ENCODE measurements at places on chromosomes 4 and X. TPM values are rescaled to one million over a fixed set of nuclear protein-coding genes. Genes with fewer than 3 reads are reported as not detected.
A peak's percentile ranks its signal among the peaks of the same experiment; 100 is the strongest.

- peak overlapping the region; percentile 84 for H3K4me3 ChIP-seq
- no peaks in the 10 kb centered on the region for H3K36me3 ChIP-seq
- H3K27ac ChIP-seq, result peak overlapping the region; percentile 37
- DNase-seq, result peak; percentile 44
- no peaks in the 10 kb centered on the region for H3K27me3 ChIP-seq
Observed at GRCh38 chrX:45850775-45851433, 650.2 kb upstream of the DIPK2B start.

DNA sequence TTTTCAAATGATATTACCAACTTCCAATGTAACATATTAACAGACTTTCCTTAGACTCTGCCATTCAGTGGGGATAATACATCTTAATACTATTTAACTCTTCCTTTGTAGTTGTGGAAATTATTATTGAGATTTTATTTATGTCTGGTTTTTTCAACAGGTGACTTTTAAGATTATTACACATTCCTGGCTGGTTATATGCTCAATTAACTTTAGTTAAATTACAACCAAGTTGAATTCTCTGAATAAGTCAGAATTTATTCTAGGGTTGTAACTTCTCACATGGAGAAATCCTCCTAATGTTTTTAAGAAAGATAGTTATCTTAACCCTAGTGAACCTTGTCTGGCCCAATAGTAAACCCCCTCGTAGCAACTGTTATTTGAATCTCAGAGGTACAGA, 107.3 kb downstream of the SLC10A6 start:
- no peaks in the 10 kb centered on the region for H3K27me3 ChIP-seq
- no peaks in the 10 kb centered on the region for H3K36me3 ChIP-seq

Gene DHX15
- 105 TPM for total RNA-seq

DNA sequence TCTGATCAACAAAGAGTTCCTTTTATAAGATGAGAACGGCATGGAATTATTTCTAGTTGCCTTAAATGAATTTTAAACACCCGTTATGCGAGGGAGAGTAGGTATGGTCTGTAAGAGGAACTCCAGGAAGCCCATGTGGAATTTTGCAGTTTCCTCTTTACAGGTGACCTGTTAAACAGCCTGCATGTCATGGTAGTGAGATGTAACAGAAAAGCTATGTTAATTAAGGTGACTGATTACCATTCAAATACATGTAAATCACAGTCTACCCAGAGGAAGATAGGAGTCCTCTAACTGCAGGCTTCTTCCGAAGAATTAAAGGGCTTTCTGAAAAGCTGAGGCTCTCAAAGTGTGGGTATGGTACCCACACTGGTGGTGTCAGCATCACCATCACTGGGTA, 163.6 kb downstream of the CBR4 start:
- DNase-seq, result no peak
- no peak overlapping the region for H3K4me3 ChIP-seq
- no peaks in the 10 kb centered on the region for H3K36me3 ChIP-seq
- H3K27ac ChIP-seq, result no peak overlapping the region
- peaks cover 9% of the 10 kb centered on the region for H3K4me1 ChIP-seq

GRCh38 chrX:3811331-3812311, 98.2 kb upstream of the PRKX start:
- no peaks in the 10 kb centered on the region for H3K4me1 ChIP-seq
- H3K36me3 ChIP-seq, result no peaks in the 10 kb centered on the region
- H3K27me3 ChIP-seq, result peaks cover 3% of the 10 kb centered on the region
- no peak overlapping the region for H3K4me3 ChIP-seq

Gene ELF2
- total RNA-seq, result 42.6 TPM

Gene NEXMIF
- total RNA-seq, result under 0.01 TPM

Gene GLRA2
- total RNA-seq, result not detected

Gene FANCB
- 6.4 TPM for total RNA-seq

- H3K27ac ChIP-seq, result no peak overlapping the region
- no peaks in the 10 kb centered on the region for H3K27me3 ChIP-seq
- no peaks in the 10 kb centered on the region for H3K36me3 ChIP-seq
- peak; percentile 61 for DNase-seq
- H3K4me3 ChIP-seq, result no peak overlapping the region
- H3K4me1 ChIP-seq, result peaks cover 3% of the 10 kb centered on the region
Observed at GRCh38 chr4:118953276-118953675, 64.6 kb downstream of the SYNPO2 start.

- H3K36me3 ChIP-seq, result no peaks in the 10 kb centered on the region
- no peak overlapping the region for H3K27ac ChIP-seq
- H3K27me3 ChIP-seq, result no peaks in the 10 kb centered on the region
- H3K4me1 ChIP-seq, result no peaks in the 10 kb centered on the region
- H3K4me3 ChIP-seq, result no peak overlapping the region
Observed at GRCh38 chr4:129707949-129708348, 612.0 kb downstream of the C4orf33 start.

GRCh38 chrX:97597954-97598353, 714.2 kb downstream of the RPA4 start:
- no peaks in the 10 kb centered on the region for H3K36me3 ChIP-seq
- H3K27me3 ChIP-seq, result no peaks in the 10 kb centered on the region
- H3K4me1 ChIP-seq, result no peaks in the 10 kb centered on the region
- no peak overlapping the region for H3K4me3 ChIP-seq
- DNase-seq, result no peak
- H3K27ac ChIP-seq, result no peak overlapping the region

Gene CHIC2
- 48.8 TPM for total RNA-seq

GRCh38 chr4:140249351-140249750, 95.4 kb upstream of the MAML3 start:
- DNase-seq, result peak; percentile 79
- no peaks in the 10 kb centered on the region for H3K36me3 ChIP-seq
- no peak overlapping the region for H3K27ac ChIP-seq
- H3K4me3 ChIP-seq, result no peak overlapping the region
- H3K4me1 ChIP-seq, result peaks cover 4% of the 10 kb centered on the region

Gene SYP
- 0.17 TPM for total RNA-seq

- H3K36me3 ChIP-seq, result no peaks in the 10 kb centered on the region
- H3K4me1 ChIP-seq, result no peaks in the 10 kb centered on the region
- no peaks in the 10 kb centered on the region for H3K27me3 ChIP-seq
- DNase-seq, result no peak
- no peak overlapping the region for H3K4me3 ChIP-seq
Observed at GRCh38 chr4:167379076-167379835, 145.0 kb upstream of the SPOCK3 start.

- peak; percentile 2 for DNase-seq
- H3K36me3 ChIP-seq, result no peaks in the 10 kb centered on the region
- H3K27ac ChIP-seq, result no peak overlapping the region
- no peaks in the 10 kb centered on the region for H3K4me1 ChIP-seq
- H3K4me3 ChIP-seq, result no peak overlapping the region
Observed at GRCh38 chrX:11970578-11971359, 167.5 kb upstream of the FRMPD4 start.

DNA sequence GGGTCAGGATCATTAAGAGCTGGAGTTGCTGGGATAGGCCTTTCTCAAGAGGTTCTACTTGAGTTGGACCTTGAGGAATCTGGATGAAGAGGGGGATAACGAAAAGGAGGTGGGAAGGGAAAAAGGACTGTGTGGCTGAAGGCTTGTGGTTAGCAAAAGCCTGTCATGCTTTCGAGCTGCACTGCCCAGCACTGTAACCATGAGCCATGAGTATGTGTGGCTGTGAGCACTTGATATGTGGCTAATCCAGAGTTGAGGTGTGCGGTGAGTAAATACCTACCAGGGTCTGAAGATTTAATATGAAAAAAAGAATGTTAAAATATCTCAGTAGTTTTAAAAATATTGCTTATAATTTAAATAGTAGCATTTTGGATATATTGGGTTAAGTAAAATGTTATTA, 11.4 kb downstream of the TMEM165 start:
- no peak overlapping the region for H3K4me3 ChIP-seq
- H3K27ac ChIP-seq, result no peak overlapping the region
- peaks cover 2% of the 10 kb centered on the region for H3K36me3 ChIP-seq
- no peak for DNase-seq
- peaks cover 3% of the 10 kb centered on the region for H3K4me1 ChIP-seq
- no peaks in the 10 kb centered on the region for H3K27me3 ChIP-seq

Gene SH3BP2
- total RNA-seq, result 9.5 TPM

- no peak overlapping the region for H3K4me3 ChIP-seq
- H3K27ac ChIP-seq, result no peak overlapping the region
- no peak for DNase-seq
- H3K27me3 ChIP-seq, result peaks cover 6% of the 10 kb centered on the region
- H3K36me3 ChIP-seq, result no peaks in the 10 kb centered on the region
Observed at GRCh38 chr4:8152865-8153257, 5.8 kb downstream of the ABLIM2 start.

Gene KIAA1210
- total RNA-seq, result not detected

Gene COX7B2
- not detected for total RNA-seq

GRCh38 chr4:41360214-41360920, 103.6 kb downstream of the UCHL1 start:
- no peaks in the 10 kb centered on the region for H3K36me3 ChIP-seq
- H3K27me3 ChIP-seq, result peaks cover 8% of the 10 kb centered on the region
- peak; percentile 32 for DNase-seq
- no peak overlapping the region for H3K27ac ChIP-seq
- peaks cover 2% of the 10 kb centered on the region for H3K4me1 ChIP-seq
- peak overlapping the region; percentile 39 for H3K4me3 ChIP-seq

DNA sequence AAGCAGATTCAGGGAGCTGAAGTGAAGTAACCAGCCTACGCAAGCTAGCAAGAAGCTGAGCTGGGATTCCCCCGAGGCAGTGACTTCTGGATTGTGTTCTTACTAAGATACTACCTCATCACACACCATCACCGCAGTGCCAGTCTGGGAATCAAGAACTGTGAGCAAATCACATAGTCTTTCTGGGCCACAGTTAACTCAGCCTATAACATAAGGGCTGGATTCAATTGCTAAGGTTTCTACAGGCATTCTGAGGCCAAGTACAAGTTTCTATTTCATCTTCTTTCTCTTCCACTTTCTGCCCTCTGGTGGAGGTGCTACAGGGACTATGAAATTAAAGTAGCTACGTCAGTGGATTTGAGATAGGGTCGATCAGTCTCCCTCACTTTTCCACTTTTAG, 1.4 kb upstream of the CORIN start:
- H3K4me3 ChIP-seq, result no peak overlapping the region
- H3K4me1 ChIP-seq, result peaks cover 2% of the 10 kb centered on the region
- no peaks in the 10 kb centered on the region for H3K27me3 ChIP-seq
- H3K36me3 ChIP-seq, result no peaks in the 10 kb centered on the region
- H3K27ac ChIP-seq, result no peak overlapping the region

Gene EXOC1L
- not detected for total RNA-seq

DNA sequence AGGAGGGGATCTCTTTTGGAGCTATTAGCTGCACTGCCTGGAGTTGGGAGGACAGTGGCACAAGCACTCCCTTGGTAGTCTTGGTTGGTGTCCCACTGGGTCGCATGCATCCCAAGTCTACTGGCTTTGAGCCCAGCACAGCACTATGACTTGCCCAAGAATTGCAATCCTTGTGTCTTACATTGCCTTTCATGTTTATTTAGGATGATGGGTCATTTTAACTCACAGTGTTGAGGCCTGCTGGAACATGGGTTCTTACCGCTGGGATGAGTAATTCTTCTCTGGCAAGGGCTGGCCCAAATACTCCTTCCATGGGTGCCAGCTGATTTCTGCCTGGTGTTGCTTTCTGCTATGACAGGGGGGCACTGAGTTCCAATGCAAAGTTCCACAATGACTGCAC, 185.5 kb downstream of the TEX13C start:
- H3K4me3 ChIP-seq, result no peak overlapping the region
- no peaks in the 10 kb centered on the region for H3K4me1 ChIP-seq
- no peaks in the 10 kb centered on the region for H3K36me3 ChIP-seq
- DNase-seq, result no peak
- no peak overlapping the region for H3K27ac ChIP-seq

DNA sequence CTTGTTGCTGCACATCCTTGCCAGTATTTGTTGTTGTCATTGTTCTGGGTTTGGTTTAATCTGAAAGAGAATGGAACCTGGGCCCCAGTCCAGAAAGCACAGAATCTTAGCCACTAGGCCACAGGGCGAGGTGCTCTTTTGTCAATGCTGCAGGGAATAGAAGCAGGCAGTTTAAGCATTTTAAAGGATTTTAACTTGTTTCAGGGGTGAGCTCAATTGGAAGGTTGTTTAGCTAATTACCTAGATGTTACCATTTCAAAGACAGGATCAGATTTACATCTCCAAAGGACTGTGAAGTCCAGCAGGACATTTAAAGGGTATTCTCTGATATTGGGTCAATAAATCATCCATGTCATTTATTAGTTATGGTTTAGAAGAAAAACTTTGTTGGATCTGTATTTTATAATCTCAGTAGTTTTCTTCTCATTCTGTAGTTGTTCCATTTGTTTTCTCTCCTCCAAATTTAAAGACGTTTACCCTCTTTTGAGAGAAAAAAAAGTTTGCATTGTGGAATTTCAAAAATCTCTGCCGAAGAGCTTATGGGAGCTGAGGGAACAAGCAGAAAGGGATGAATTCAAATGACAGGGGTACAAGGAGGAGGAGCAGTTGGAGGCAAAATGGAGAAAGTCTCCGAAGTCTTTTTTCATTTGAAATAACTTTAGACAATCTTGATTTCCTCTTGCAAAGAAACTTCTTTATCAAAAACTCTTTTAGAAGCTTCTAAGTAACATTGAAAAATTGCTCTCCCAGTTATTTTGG, 57.5 kb upstream of the FAM47C start:
- H3K27ac ChIP-seq, result no peak overlapping the region
- H3K36me3 ChIP-seq, result no peaks in the 10 kb centered on the region
- H3K4me1 ChIP-seq, result no peaks in the 10 kb centered on the region

- no peaks in the 10 kb centered on the region for H3K36me3 ChIP-seq
- H3K27me3 ChIP-seq, result no peaks in the 10 kb centered on the region
- no peak overlapping the region for H3K27ac ChIP-seq
- no peak overlapping the region for H3K4me3 ChIP-seq
Observed at GRCh38 chr4:89708903-89709421, 128.0 kb downstream of the SNCA start.

GRCh38 chr4:10117359-10118047, 904 bp upstream of the WDR1 start:
- H3K4me1 ChIP-seq, result peaks cover 7% of the 10 kb centered on the region
- peaks cover 26% of the 10 kb centered on the region for H3K36me3 ChIP-seq
- H3K27me3 ChIP-seq, result no peaks in the 10 kb centered on the region
- DNase-seq, result peak; percentile 52

Gene USP51
- 1.3 TPM for total RNA-seq

Gene RNF175
- 0.26 TPM for total RNA-seq

DNA sequence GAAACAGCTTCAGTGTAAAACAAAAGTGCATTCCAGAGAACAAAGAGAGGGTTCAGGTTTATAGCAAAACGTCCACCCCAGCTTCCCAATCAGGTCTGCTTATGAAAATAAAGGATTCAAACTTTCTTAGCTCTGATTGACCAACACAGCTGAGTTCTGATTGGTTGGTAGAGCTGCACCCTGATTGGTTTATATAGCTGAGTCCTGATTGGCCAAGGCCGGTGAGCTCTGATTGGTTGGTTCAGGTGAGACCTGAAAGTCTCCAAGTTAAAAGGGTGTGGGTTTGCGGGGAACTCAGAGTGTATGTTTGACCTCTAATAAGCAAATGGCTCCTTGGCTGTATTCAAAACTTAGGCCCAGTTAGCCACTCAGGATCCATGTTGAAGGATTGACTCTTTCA, 20.9 kb downstream of the CLRN2 start:
- peaks cover 5% of the 10 kb centered on the region for H3K27me3 ChIP-seq
- no peak overlapping the region for H3K27ac ChIP-seq
- H3K4me3 ChIP-seq, result no peak overlapping the region
